ENCODE measurements at places on chromosomes 2 and 18.

- DNase-seq: no peak
These were observed 824.0 kb upstream of the FSHR start for GRCh38 chr2:49978341-49978740.

GRCh38 chr18:36419900-36420531, 122.5 kb downstream of the FHOD3 start:
- no peak for DNase-seq

DNA sequence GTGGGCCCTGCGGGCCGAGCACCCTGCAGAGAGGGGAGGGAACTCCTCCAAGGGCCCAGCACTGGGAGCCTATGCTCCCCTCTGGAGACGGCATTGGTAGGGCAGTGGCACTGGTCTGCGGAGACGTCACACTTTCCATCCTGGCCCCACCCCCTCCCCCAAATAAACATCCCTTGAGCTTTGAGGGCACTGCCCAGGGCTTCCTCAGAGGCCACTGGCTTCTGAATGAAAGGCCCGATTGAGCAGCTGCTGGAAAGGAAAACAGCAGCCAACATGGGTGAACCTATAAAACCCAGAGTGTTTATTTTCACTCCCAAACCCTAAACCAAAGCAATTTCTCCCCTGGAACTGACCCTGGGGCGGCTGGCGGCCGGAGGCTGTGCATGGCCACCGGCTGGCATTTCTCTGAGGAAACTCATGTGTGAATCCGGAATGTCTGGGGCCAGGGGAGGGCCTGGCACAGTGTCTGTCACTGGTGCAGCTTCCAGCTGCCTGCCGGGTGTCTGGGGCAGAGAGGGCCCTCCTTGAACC, 138.9 kb downstream of the DYSF start:
- DNase-seq: no peak

- DNase-seq: no peak
These were observed 262.4 kb downstream of the NDUFA10 start for GRCh38 chr2:239762655-239763269.

GRCh38 chr2:226671141-226671676, 128.4 kb downstream of the IRS1 start:
- DNase-seq: no peak

GRCh38 chr18:32048507-32049091, 30.0 kb downstream of the RNF125 start:
- no peak for DNase-seq

- no peak for DNase-seq
These were observed 3.1 kb upstream of the SEH1L start for GRCh38 chr18:12944709-12945108.

- DNase-seq: peak; percentile 83
These were observed 7.9 kb downstream of the TMEM198 start for GRCh38 chr2:219551441-219552381.

Data from erythroblast (primary cell).